Ecto neural progenitor cell (in vitro differentiated cells): ENCODE measurements at places on chromosomes 16 and 17.

- peak; percentile 60 for DNase-seq
Measured at GRCh38 chr17:33328129-33328528, 35.0 kb upstream of the ASIC2 start.

GRCh38 chr16:84976644-84977400 lies 34.5 kb downstream of the ZDHHC7 start:
- no peak for DNase-seq

- no peak for DNase-seq
Measured at GRCh38 chr16:31081428-31082351, 7.1 kb downstream of the PRSS53 start.

- DNase-seq = peak; percentile 92
Measured at GRCh38 chr17:74245145-74245831, 28.7 kb upstream of the DNAI2 start.

DNA sequence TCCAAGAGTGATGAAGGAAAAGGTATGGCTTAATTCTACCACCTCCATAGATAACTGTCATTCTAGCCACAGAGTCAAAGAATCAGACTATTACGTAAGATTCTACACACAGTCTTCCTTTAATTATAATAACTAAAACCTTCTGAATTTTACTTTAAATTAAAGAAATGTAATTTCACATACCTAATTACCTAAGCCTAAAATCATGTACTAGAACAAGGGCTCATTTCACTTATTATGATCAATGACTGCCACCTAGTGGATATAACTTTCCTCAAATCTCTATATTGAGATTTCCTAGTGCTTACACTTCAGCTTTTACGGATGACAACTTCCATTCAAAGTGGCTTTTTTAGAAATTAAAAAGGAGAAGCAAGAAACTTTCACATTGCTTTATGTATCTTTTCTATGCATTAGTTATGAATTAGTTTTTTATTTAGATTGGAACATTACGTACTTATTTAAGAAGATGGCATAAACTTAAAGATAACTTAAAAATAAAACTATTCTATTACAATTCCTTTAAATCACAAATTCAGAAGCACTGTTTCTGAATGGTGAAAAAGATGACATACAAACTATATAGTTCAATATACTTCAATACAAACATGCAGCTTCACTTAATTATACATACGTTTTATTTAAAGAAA lies 18.2 kb upstream of the ABCA10 start:
- no peak for DNase-seq
